ENCODE measurements at places on chromosomes 5 and 9.

DNA sequence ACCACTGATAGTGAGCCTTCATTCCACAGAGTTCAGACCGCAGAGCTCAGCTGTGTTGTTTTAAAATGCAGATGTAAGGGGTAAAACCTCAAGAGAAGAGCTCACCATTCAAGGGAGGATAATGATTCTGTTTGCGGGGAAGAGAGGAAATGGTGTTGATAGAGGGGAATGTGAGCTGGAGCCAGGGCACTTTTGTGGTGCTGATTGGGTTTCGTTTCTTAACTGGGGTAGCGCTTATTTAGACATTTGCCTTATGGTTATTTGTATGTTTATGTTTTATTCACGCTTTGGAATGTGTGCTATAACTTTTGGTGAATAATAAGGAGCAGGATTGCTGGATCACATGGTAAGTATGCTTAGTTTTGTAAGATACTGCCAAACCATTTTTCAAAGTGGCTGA lies 42.5 kb downstream of the STXBP1 start:
- no peak for DNase-seq

- DNase-seq = no peak
Observed at GRCh38 chr5:168140241-168140640, 151.2 kb upstream of the WWC1 start.

DNA sequence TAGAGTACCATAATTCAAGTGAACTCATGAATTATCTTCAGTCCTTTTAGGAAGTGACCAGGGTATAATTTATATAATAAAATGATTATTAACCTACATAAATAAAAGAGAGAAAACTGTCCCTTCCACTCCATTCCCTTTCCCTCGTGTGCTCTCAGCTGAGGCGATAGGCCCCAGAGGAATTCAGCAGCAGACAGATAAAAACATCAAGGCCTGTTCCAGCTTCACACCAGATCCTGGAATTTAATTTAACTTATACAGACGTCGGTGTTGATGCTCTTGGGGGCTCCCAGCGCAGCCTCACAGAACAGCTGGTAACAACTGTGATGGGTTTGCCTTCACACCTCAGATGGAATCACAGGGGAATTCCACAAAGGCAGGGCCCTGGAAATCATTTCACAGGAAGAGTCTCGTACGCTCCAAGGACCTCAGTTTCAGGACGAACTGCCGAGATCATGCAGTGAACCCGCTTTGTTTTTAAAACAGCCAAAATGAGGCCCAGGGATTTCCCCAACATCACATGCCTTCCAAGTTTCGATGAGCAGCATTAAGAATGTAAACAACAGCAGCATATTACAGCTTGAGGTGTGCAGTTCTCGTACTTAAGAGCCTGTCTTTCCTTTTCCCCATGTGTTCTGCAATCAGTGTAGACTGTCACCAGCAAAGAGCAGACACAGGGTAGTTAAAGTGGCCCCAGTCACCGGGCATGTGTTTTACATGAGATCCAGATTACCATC lies 73.6 kb upstream of the ALDH1B1 start:
- no peak for DNase-seq

DNA sequence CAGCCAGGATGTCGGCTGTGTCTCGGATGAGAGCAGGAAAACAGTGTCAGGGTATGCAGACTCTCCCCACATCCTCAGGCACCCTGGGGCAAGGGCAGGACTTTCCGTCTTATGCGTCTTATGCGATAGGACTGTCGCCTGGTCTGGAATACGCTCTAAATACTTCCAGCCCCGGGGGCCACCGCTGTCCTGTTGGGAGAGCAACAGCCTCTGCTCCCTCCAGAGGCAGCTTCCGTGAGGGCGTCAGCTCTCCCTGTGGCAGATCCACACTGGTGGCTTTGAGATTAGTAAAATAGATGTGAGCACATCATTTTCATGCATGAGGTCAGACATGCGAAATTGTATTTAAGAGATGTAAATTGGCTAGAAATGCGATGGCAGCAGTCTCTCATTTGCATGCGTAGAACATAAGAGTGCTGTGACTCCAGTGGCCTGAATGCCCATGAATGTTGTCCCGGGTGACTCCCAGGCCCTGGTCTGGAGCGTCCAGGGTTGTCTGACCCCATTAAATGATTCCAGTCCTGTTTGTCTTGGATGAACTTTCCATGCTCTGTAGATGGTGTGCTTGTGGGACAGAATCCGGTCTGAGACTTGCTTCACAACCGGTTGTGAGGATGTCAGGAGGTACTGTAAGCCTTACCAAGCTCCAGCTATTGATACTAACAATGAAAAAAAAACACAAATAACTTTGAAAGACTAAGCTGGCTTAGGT lies 228.2 kb downstream of the SYK start:
- DNase-seq = no peak

DNA sequence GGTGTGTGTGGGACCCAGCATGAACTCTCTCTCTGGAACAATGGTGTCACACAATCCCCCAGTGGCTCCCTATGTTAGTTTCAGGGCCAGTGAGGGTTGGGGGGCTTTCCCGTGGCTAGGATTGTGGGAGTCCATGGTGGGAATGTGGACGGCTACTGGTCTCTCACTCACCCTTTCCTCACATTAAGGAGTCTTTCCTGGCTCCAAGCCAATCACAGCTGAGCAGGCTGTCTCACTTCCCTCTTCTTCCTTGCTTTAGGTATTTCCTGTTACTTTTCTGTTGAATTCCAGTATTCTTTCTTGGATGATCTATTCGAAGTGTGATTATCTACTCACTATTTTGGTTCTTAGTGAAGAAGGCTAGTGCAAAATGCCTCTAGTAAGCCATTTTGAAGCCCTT lies 324.4 kb upstream of the MPDZ start:
- DNase-seq = no peak

DNA sequence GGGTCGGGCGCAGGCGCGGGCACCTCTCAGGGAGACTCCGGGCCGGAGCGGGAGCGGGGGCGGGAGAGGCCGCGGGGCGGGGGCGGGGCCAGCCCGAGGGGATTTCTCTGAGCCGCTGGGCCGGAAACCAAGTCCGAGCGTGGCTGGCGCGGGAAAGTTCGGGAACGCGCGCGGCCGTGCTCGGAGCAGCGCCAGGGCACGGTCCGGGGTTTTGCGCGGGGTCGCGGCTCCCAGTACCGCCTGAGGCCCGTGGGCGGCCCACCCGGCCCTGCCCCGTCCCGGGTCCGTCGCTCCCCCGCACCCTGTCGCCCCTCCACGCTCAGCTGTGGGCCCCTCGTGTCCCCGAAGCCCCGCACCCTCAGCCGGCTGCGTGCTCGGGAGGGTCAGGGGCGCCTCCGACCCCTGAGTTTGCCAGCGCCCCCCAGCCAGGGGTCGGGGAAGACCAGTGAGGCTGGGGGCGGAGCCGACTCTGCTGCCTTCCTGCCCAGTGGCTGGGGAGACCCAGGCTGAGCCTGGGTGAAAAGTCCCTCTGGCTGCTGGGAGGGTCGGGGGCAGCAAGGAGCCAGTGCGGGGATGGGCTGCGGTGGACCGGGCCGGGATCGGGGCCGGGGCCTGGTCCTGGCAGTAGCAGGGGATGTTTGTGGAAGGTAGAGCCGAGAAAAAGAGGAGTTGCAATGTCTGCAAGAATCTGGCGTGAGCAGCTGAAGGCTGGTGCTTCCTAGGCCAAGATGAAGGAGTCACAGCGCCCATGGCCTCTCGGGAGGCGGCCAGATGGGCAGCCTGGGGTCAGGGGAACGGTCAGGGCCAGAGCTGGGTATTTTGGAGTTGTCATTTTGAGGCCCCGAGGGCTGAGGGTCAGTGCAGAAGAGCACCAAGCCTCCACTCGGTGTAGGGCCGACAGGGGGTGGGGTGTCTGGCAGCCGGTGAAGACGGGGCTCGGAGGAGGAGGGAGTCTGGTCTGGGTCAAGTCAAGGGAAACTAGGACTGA lies 588 bp downstream of the TRAF2 start:
- peak; percentile 21 for DNase-seq

DNA sequence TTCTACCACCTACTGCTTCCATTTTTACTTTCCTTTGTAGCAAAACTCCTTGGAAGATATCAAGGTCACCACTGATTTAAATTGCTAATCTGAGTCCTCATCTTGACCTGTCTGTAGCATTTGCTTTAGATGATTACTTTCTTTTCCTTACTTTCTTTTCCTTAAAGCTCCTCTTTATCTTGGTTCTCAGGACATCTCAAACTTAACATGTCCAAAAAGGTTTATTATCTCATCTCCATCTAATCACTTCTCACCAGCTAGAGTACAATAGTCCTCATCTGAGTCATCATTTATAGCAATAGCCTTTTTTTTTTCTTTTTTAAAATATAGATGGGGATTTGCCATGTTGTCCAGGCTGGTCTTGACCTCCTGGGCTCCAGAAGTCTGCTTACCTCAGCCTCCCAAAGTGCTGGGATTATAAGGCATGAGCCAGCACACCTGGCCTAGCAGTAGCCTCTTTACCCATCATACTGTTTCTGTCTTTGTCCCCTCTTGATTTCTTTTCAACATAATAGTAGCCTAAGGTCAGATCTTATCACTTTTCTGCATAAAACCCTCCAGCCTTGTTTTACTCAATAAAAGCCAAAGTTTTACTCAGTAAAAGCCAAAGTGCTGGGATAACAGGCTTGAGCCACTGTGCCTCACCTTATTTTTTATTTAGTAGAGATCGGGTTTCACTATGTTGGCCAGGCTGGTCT lies 32.9 kb upstream of the GPR21 start:
- no peak for DNase-seq

- no peak for DNase-seq
Observed at GRCh38 chr9:3058409-3058808, 214.5 kb upstream of the PUM3 start.

DNA sequence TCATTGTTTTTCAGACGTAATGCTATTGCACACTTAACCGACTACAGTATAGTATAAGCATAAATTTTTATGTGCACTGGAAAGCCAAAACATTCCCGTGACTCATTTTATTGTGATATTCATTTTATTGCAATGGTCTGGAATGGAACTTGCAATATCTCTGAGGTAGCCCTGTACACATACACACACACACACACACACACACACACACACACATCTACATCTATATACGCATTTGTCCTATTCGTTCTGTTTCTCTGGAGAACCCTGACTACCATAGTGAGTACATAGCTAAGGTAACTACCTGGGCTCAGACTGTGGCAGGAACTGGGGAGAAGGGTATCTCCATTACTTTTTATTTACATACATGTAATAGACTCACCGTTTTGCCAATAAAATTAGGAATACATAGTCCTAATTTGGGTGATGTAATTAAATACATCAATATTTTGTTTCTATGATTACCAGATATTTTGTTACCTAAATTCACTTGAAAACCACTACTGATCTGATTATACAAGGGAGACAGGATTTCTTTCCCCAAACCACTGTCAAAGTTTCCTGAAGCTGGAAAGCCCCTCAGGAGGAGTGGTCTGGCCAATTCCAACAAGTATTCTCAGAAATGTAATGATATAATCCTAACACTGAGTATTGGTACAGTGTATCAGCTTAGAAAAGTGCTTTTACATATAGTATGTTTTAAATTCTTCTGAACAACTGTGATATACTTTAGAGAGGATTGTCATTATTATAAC lies 74.0 kb upstream of the PLPP1 start:
- no peak for DNase-seq

DNA sequence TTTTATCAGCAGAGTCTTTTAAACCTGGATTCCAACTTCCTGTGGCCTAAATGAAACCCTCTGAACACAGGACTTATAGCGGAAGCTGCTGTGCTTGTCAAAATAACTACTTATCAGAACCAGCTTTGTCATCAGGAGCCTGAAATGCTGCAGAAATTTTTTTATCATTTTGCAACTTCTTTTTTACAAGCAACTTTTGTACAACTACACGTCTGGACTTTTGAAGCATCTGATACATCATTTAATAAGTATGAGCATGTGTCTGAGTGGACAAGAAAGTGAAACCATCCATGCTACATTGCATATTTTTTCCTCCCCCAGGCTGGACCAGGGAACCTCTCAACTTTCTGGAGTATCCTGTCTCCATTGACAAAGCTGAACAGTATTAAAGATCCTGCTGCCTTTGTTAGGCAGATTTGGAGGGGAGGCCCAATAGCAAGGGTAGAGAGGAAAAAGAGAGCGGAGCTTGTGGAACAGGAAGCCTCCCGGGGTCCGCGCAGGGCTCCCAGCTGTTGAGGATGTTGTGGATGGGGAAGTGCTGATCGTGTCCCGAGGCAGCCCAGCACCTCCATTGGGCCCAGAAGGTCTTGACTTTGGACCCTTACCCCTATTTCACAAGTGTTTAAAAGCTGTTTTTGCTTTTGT lies 196.6 kb downstream of the MSX2 start:
- no peak for DNase-seq

DNA sequence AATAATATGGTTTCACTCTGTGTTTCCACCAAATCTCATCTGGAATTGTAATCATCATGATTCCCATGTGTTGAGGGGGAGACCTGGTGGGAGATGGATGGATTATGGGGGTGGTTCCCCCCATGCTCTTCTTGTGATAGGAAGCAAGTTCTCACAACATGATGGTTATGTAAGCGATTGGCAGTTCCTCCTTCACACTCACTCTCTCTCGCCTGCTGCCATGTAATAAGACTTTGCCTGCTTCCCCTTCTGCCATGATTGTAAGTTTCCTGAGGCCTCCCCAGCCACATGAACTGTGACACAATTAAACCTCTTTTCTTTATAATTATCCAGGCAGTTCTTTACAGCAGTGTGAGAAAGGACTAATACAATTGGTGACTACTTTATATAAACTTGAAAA lies 48.4 kb downstream of the PTBP3 start:
- no peak for DNase-seq

DNA sequence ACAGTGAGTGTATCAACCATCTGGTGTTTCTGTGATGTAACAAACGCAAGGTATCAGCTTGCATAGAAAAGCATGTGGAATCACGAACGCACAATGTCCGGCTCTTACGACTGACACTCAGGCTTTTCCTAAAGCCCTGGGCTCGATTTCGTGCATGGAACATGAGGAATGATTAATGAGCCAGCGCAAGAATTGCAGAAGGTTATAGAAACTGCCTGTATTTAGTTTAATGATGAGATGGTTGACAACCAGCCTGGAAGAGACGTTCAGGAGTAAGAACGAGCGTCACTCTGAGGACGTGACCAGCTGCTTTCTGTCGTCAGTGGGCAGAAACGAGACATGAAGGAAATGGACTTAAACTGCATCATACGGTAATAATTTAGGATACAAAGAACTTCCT lies 497.6 kb downstream of the IRX1 start:
- no peak for DNase-seq
